Thymus (tissue), 14 donors: ENCODE measurements at places on chromosomes 16 and 17. TPM values are rescaled to one million over a fixed set of nuclear protein-coding genes. Genes with fewer than 3 reads are reported as not detected.

Gene C16orf86
- total RNA-seq = 5.3 TPM

Gene C16orf46
- total RNA-seq = 0.28 TPM

Gene NECAB2
- total RNA-seq = 0.19 TPM

- H3K27me3 ChIP-seq = peaks cover 14% of the 10 kb centered on the region
- no peak overlapping the region for H3K4me3 ChIP-seq
- no peaks in the 10 kb centered on the region for H3K36me3 ChIP-seq
- no peak overlapping the region for H3K27ac ChIP-seq
- no peak for DNase-seq
- peaks cover 19% of the 10 kb centered on the region for H3K4me1 ChIP-seq
Observed at GRCh38 chr17:7711051-7711755, 6.2 kb downstream of the EFNB3 start.

- no peak overlapping the region for H3K27ac ChIP-seq
- no peak for DNase-seq
- H3K36me3 ChIP-seq = no peaks in the 10 kb centered on the region
- H3K27me3 ChIP-seq = no peaks in the 10 kb centered on the region
- no peaks in the 10 kb centered on the region for H3K4me1 ChIP-seq
Observed at GRCh38 chr17:71402007-71402406, 718.8 kb upstream of the SOX9 start.

DNA sequence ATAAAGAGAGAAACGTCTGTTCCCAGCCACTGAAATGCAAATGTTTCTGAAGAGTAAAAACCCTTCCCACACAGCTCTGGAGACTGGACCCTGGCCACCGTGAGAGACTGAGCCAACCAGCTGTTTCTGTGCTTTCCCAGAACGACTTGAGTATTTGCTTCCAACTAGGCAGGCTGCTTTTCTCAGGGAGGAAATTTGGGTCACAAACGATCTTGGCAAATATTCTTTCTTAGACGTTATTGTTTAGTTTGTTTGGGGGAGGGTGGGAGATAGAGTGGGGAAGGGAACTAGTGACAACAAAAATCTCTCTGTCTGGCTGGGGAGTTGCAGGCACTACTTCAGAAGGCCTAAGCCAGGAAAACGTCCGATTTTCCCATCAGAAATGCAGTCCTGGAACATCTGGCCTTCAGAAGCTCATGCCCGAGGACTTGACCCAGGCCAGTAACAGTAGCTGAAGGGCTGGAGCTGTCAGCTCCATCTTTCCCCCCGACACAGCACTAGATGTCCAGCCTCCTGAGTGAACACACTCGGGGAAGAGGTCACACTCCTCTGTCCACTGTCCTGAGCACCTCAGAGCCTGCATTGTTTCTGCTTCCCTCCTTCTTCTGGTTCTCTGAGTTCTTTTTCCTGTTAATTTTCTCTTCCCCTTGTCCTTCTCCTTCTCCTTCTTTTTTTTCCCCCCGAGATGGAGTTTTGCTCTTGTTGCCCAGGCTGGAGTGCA is 4.0 kb downstream of the CCDC92B start:
- H3K27ac ChIP-seq = no peak overlapping the region
- H3K4me3 ChIP-seq = no peak overlapping the region
- no peaks in the 10 kb centered on the region for H3K36me3 ChIP-seq
- peaks cover 23% of the 10 kb centered on the region for H3K27me3 ChIP-seq

DNA sequence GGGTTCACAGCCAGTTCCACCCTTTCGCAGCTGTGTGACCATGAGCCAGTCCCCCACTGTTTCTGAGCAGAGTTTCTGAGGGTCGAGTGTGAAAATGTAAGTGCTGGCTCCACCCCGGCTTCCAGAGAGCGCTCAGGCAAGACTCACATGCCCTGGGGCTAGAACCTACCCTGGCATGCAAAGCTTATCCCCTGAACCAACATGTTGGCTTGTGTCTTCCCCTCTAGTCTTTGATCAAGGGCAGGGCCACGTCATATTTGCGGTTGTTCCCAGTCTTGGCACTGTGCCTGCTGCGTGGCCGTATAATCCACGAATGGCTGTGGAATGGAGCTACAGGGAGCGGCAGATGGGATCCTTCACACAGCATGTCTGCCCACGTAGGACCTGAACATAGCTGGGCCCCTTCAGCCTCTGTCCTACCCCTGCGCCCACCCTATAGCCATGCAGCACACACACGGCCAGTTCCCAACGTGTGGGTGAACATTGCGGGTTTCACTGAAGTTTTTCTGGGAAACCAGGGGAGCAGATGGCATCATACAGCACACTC is 84.8 kb downstream of the MRM1 start:
- H3K4me1 ChIP-seq = no peaks in the 10 kb centered on the region
- DNase-seq = no peak
- no peaks in the 10 kb centered on the region for H3K36me3 ChIP-seq
- H3K27ac ChIP-seq = no peak overlapping the region

GRCh38 chr17:62827746-62828485 is 19.8 kb upstream of the MARCHF10 start:
- no peak overlapping the region for H3K4me3 ChIP-seq
- H3K4me1 ChIP-seq = no peaks in the 10 kb centered on the region
- H3K36me3 ChIP-seq = no peaks in the 10 kb centered on the region
- no peak overlapping the region for H3K27ac ChIP-seq
- H3K27me3 ChIP-seq = no peaks in the 10 kb centered on the region

DNA sequence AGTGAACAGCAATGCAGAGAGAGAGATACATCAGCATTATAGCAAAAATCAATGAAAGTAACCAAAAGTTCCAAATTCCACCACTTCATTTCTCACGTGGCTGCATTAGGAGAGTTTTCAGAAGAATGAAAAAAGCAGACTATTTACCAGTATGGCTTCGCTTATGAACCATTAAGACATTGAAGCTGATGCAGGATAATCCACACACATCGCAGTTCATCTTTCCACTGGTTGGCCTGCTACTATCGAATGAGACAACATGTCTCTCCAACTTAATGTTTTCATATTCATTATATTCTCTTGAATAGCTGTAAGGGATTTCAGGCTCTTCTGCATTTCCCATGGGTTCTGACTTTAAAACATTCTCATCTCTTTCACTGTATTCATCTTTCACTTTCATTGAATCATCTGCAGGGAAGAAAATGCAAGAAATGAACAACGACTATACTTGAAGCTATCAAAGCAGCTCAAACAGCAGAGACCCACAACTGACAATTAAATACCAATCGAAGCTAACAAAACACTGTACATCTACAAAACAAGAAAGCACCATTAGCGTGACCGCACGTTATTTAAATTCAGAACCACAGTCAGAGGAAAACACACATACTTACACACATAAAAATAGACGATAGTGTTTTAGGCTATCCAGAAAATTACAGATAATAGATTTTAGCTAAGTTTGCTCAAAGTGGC is 54.9 kb downstream of the GRB7 start:
- H3K36me3 ChIP-seq = peaks cover 28% of the 10 kb centered on the region
- no peaks in the 10 kb centered on the region for H3K27me3 ChIP-seq
- no peak overlapping the region for H3K4me3 ChIP-seq
- H3K4me1 ChIP-seq = peaks cover 42% of the 10 kb centered on the region
- peak overlapping the region; percentile 95 for H3K27ac ChIP-seq

DNA sequence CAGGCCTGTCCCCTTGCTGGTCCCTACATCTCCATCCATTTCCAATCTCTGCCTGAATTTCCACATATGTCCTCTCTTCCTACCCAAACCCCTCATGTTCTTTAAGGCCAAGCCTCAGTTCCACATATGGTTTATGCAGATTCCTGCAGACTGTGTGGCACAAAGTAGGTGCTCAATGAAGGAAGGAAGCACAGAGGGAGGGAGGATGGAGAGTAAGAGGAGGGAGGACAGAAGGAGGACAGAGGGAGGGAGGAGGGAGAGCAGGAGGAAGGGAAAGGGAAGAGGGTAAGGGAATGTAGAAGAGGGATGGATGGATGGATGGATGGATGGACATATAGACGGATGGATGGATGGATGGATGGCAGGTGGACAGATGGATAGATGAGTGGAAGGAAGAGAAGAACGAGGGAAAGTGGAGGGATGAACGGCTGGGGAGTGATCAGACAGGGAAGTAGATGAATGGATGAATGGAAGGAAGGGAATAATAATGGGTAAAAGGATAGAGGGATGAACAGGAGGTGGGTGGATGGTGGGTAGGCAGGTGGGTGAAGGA is 7.7 kb upstream of the KRT14 start:
- H3K36me3 ChIP-seq = no peaks in the 10 kb centered on the region
- no peak overlapping the region for H3K27ac ChIP-seq
- H3K4me1 ChIP-seq = no peaks in the 10 kb centered on the region
- no peak overlapping the region for H3K4me3 ChIP-seq

- DNase-seq = no peak
- H3K4me3 ChIP-seq = no peak overlapping the region
- H3K4me1 ChIP-seq = no peaks in the 10 kb centered on the region
- H3K36me3 ChIP-seq = no peaks in the 10 kb centered on the region
- no peaks in the 10 kb centered on the region for H3K27me3 ChIP-seq
Observed at GRCh38 chr16:57876210-57876609, 73.9 kb upstream of the KIFC3 start.

GRCh38 chr16:3242709-3243108 is 7.8 kb upstream of the ZNF200 start:
- no peak for DNase-seq
- H3K27ac ChIP-seq = no peak overlapping the region
- H3K4me1 ChIP-seq = no peaks in the 10 kb centered on the region
- no peak overlapping the region for H3K4me3 ChIP-seq
- H3K36me3 ChIP-seq = no peaks in the 10 kb centered on the region
- H3K27me3 ChIP-seq = no peaks in the 10 kb centered on the region

DNA sequence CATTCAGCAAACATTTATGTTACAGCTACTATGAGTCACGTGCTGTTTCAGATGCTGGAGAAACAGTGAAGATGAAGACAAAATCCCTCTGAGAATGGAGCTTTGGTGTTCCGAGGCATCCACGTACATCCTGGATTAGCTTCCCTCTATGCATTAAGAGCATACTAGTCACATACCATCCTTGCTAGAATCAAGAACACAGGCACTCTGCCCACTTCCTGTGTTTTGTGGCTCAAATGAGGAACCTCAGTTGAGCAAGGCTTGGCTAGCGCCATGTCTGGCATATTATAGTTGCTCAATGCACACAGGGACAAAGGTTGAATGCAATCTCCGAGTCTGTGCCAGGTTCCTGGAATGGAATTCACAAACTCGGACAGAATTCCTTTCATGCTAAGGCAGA is 297.5 kb downstream of the XYLT1 start:
- H3K36me3 ChIP-seq = no peaks in the 10 kb centered on the region
- DNase-seq = no peak
